ENCODE measurements at places on chromosomes 7 and 10.
A peak's percentile ranks its signal among the peaks of the same experiment; 100 is the strongest.

DNA sequence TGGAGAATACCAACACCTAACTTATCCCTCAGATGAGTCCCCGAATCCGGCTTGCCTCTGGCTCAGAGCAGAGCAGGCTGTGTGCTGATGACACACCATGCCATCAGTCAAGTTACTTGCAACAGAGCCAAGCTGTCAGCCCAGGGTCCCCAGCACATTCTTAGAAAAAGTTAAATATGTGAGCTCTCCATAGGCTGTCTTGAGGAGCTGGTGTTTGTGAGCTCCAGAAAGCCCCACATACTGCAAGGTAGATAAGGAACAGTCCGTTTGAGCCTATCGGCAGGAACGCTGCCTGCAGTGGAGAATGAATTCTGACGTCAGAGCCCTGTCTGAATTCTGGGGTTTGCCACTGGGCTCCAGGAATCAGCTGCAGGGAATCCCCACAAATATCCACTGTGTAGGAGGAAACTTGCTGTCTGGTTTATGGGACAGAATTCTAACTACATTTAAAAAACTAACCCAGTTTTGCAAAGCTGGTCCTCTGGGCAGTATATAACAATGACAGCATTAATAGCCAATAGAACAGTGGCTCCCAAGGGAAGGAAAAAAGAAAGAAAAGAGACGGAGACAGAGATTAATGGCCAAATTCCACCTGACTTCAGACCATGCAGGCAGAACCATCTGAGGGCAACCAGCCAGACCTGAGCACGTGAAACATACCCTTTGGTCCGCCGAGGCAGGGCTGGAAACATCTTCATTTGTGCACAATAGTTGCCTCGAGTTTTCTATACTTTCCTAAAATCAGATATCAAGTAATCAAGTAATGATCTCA, 3.6 kb downstream of the SFXN4 start:
- peak; percentile 31 for DNase-seq

GRCh38 chr10:121418126-121418777, 180.0 kb downstream of the FGFR2 start:
- DNase-seq = peak; percentile 3

DNA sequence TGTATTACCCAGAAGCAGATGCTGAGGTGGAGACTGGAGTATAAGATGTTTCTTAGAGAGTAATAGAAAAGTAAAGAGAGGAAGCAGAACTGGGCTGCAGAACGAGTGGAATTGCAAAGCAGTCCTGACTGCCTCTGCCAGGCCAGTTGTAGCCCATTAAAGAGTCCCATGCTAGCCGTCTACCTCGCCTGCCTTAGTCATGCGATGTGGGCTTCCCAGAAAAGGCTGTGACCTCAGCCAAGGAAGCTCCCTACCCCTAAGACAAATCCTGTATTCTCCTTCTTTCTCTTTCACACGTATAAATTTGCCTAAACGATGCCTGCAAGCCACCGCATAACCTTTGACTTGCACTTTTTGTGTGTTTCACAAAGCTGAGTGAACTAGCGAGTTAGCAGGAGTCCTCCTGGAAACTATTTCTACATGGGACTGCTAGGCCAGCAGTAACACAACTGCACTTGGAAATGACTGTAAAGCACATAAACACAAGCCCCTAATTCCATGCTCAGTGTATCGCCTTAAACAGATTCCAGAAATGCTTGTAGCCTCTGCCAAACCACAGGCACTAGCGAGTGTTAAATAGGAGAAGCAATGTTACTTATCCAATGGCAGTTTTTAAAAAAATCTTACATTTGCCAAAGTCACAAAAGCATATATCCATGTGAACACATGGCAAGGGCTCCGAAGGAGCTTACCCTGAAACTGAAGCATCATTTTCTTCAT, 47.4 kb upstream of the GNAI1 start:
- DNase-seq = peak; percentile 67

GRCh38 chr7:131299074-131299473, 28.6 kb upstream of the MKLN1 start:
- no peak for DNase-seq

DNA sequence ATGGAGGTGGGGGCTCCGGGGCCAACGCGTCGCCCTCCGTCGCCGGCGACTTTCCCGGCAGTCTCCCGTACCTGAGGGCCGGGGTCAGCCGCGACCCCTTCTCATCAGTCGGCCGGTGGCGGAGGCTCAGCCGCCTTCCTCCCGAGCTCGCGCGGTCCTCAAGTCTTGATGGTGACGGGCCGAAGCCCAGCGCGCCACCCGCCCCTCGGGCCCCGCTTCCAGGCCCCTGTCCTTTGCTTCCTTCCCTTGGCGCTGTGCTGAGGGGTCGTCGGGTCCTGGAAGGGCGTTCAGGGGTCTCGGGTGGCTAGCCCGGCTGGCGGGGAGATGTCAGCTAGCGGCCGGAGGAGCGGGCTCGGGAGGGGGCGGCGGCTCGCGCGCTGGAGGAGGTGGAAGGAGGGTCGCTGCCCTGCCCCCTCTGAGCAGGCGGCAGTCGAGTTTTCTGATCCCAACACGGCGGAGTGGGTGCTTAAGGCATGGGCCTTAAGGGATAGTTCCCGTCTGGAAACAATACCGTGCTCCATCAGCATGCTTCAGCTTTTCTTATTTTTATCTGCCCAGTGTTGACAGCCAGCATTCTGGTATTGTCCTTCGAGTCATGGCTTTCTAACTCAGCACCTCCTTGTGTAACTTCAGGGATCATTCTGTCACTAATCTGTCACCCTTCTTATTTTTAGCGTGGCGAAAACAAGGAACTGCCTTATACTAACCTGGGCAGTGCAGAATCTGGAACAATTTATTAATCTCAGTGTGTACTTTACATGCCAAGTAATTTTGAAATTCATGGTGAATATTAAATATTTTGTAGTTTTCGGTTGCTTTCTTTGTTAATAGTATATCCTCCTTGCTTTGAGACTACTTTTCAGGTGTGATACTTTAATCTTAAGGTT, 748 bp downstream of the PHTF2 start:
- DNase-seq = peak; percentile 40

GRCh38 chr7:155997431-155998327, 185.4 kb upstream of the SHH start:
- no peak for DNase-seq

DNA sequence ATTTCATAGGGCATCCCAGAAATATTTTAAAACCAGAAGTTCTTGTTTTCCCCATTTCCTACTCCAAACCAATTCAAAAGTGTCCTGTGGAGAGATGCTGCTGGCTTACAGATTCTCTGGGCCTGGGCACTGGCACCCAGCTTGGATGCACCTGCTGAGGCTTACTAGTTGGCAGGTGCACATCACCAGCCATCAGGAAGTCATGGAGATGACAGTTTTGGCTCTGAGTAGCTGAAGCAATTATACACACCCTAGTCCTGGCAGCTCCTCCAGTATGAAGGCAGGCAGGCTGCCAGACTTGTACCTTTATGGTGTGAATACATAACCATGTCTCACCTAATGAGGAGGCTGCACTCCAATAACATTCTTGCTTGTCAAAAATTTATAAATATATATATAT, 276.6 kb upstream of the GHITM start:
- DNase-seq = no peak

DNA sequence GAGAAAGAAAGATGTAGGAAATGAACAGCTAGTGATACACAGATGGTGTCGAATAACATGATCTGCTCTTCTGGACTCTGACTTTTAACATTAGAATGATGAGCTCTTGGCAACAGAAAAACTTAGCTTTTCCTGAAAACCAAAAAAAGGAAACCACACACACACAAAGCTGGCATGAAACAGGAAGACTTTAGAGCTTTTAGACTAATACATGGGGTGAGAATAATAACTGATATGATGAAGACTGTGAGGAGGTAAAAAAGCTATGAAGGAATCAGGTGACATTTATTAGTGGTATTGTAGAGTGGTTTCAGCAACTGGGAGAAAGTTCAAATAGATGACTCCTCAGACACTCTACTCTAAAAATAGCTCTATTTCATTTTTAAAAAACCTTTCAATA, 491.9 kb downstream of the PARD3 start:
- DNase-seq = peak; percentile 31

- DNase-seq = no peak
These were observed 148.8 kb downstream of the FAM107B start for GRCh38 chr10:14625765-14626525.

DNA sequence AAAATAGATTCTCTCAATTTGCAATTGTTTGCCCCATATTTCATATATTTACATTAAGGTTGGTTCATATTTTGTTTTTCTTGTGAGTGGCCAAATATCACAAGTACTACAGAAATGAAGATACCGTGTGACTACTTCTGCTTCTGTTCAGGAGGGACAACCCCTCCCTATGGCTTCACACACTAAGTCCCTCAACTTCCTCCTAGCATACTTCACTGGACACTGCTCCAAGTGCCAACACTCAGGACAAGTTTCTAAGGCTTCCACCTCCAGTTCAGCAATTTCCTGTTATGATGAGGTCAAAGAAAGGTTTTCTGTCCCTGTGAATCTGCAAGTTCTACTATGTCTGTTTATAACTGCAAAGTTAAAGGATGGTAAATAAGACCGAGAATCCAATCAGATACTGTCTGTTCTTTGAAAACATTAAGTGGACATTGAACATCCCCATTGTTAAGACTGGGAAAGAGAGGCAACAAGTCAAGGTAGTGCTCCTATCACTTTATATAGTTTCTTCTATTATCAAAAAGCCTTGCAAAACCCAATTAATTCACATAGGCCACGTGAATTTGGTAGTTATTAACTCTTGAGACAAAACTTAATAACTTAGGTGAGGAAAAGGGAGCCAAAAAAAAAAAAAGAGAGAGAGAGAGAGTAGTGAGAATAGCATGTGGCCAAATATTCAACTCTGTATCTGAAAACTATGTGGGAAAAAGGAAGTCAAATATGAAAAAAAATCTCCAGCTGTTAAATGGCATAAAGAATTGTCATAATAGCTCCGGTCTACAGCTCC, 81.3 kb upstream of the DKK1 start:
- peak; percentile 21 for DNase-seq

DNA sequence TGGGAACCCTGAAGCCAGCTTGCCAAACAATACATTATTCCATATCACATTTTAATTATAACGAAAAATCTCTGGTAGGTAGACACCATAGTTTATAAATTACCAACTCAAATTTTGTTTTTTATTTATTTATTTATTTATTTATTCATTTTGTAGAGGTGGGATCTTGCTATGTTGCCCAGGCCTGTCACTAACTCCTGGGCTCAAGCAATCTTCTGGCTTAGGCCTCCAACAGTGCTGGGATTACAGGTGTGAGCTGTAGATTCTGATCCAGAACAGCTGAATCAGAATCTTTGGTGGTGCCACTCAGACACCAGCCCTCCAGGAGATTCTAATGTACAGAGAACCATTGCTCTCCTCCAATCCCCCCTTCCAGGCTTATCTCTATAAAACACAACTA, 1.7 kb downstream of the PON2 start:
- no peak for DNase-seq

DNA sequence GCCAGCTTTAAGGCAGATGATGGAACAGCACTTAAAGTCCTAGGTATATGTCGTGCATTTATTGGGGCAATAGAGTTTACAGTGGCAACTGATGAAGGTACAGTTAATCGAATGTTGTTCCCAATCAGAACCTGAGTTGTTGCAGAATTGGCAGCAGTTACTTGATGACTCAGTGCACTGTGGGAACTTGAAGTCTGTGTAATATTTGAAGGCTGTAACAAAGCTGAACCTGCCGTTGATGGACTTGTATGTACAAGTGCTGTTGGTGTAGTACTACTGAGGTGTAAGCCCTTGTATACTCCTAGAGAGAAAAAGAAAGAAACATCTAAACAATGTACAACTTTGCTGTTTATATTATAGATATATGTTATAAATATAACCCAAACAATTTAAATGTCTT, 75.3 kb downstream of the EPC1 start:
- DNase-seq = peak; percentile 20

GRCh38 chr10:79054203-79055099, 14.3 kb upstream of the ZMIZ1 start:
- no peak for DNase-seq

- no peak for DNase-seq
These were observed 33.3 kb upstream of the XPNPEP1 start for GRCh38 chr10:109956454-109957091.

GRCh38 chr7:5631152-5631551, 150.3 kb downstream of the RNF216 start:
- DNase-seq = no peak

DNA sequence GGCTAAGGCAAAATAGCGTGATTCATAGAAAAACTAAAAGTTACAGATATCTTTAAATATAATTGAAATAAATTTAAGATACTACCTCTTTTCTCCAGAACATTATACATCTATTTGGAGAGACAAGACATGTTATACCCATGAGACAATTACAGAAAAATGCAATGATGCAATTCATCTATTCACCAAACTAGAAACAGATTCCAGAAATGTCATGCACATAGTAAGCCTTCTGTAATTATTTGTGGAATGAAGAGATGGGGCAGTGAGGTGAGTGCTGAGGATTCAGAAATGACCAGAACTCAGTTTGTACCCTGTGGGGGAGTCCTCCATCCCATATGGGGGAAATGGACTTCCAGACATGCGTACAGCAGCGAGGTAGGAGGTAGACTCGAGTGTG, 99.4 kb downstream of the MKX start:
- DNase-seq = no peak

DNA sequence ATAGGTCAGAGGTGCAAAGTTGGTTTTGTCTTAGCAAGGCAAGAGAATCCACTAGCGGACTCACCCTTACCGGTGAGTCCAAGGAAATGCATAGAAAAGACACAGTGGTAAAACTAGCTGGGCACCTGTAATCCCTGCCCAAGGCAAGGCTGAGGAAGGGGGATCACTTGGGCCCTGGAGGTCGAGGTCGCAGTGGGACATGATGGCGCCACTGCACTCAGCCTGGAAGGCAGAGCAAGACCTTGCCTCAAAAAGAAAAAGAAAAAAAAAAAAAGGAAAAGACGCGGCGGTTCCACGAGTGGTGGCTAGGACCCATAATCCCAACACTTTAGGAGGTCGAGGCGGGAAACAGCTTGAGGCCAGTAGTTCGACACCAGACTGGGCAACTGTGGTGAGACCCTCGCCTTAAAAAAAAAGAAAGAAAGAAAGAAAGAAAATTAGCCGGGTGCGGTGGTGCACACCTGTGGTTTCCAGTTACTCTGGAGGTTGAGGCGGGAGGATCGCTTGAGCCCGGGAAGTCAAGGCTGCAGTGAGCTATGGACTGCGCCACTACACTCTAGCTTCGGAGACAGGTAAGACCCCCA, 820 bp upstream of the OTUD1 start:
- DNase-seq = no peak

- no peak for DNase-seq
These were observed 45.1 kb downstream of the CYP2C9 start for GRCh38 chr10:94983555-94983954.

DNA sequence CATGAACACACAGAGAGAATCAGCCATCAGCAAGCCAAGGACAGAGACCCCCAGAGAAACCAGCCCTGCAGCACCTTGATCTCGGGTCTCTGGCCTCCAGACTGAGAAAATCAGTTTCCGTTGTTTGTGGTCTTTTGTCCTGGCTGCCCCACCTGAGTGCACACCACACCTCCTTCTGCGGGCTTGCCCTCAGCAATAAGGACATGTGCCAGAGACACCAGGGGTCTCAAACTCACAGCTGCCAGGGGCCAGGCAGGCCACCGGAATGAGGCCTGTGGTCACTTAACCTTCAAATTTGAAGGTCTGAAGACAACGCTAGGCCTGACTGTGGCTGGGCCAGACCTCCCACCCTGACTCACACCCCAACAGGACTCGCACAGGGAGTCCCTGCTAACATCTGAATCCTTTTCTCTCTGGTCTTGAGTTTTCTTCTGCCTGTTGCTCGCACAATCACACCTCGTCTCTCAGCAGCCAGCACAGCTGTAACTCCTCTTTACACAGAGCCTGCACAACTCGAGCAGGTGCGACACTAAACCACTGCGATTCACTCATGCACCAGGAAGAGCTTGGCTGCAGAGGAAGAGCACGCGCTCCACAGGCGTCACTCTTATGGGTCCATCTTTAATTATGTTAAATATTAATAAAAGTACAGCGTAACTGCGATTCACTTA, 86.2 kb downstream of the CHST15 start:
- DNase-seq = no peak
